NCI-H1092 (cell line): ENCODE measurements at places on chromosomes 2 and 18.

DNA sequence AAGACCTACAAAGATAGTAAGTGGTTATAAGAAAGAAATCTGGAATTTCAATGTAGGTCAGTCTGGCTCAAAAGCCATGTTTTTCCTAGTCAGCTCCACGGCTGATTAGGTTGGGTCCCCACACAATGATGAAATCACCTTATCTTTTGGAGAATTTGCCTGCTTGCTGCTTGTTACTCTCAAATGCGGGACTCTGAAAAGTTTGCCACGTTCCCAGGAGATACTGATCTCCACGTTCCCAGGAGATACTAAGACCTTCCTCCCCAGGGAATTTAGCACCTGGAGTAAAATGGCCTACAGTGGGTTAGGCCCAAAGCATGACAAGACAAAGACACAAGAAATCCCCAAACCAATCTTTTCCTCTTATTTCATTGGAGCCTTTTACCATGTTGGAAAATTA lies 449.6 kb downstream of the TNS1 start:
- no peak for DNase-seq

DNA sequence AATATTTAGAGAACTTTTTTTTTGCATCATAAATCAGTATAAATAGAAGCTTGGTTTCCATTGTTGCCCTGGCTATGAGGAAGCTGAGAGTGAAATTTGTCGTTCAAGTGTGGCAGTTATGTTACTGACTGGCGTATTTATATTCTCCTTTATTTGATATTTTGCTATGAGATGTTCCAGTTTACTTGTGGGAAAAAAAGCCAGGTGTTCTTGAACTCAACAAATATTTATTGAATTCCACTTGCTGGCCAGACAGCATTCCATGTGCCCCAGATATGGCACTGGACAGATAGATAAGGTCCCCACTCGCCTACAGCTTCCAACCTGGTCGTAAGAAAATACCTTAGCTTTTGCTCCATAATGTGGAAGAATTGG lies 44.7 kb downstream of the NEDD4L start:
- no peak for DNase-seq

- DNase-seq = no peak
Measured at GRCh38 chr2:28336982-28337627, 55.6 kb upstream of the FOSL2 start.

DNA sequence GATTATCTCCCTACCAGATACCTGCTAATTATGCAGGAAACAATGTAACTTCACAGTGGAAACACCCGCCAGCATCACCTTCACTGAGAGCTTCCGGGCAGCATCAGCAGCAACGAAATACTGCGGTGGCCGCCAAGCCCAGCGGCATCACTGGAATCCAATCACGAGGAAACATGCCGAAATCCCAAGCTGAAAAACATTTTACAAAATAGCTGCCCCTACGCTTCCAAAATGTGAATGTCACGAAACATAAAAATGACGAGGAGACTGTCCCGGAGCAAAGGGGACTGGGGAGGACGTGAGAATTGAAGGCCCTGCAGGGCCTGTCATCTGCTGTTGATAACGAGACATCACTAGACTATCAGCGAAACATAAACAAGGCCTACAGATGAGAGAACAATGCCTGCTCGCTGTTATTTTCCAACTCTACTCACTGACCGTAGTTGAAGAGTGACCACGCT lies 82.6 kb downstream of the HDAC4 start:
- no peak for DNase-seq

DNA sequence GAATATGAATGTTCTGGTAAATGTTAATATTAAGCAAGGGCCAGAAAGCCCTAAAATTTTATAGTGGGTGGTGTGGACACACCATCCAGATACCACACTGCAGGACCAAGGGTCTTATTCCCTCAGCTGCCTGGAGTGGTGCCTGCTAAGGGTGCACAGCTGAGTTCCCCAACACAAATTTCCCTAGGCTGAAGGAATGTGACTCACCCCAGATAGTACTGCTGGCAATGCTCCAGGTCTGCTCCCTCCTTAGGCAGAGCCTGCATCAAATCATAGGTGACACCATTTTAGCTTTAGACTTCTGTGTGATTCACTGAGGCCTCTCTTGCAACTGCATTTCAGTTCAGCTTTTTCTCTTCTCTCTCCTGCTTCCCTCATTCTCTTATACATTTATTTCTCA lies 321.1 kb downstream of the SATB2 start:
- no peak for DNase-seq
